ENCODE measurements at places on chromosomes 4 and X.

- no peak for DNase-seq
These were observed 15.7 kb upstream of the WDR19 start for GRCh38 chr4:39166669-39167068.

DNA sequence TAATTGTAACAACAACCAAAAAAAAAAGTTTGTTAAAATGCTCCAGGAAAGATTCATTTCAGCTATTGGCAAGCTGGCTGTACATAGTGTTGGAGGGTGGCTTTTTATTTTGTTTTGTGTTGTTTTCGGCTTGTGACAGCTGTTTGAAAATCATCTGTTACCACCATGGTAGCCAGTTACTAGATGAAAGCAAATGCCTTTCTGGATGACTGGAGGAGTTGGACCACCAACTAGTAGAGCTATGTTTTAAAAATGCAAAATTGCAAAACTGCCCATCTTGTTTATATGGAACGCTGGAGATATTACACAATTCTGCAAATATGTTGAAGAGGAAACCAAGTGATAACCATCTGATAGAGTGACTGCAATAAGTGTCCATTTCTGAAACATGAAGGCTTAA, 53.2 kb upstream of the TNIP3 start:
- no peak for DNase-seq

GRCh38 chr4:128241425-128241913, 46.1 kb downstream of the PGRMC2 start:
- DNase-seq, result no peak

GRCh38 chrX:150361070-150361776, 1.9 kb upstream of the MAMLD1 start:
- no peak for DNase-seq

DNA sequence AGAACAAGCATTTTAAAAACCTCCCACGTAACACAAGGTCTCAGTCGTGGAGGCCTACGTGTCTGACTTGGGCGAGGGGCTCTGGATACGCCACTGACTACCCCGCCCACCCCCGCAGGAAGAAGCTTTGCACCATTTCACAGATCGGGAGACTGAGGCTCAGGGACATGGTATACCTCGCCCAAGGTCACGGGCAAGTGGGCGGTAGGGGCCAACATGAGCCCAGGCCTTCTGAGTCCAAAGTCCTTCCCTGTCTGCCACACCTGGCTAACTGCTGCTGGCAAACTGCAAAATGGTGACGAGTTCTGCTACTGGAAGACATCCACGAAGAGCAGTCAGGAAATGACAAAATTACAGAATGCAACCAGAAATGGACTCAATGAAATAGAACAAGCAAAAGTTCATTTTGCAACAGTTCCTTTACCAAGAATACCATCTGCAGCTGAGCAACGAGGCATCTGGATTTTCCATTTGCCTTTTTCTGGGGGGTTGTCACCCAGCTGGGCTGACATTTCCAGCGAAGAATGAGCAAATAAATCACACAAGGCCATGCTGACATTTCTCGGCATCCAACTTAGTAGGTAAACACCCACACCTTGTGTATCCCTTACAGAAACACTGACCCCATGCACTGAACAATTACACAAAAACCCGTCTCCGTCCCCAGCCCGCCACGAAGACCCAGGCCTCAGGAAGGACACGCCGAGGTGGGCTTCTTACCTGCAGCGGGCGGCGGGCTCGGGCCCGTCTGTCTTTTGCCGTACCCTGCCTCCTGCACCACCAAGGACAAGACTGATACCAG, 70.2 kb upstream of the AFAP1 start:
- no peak for DNase-seq

DNA sequence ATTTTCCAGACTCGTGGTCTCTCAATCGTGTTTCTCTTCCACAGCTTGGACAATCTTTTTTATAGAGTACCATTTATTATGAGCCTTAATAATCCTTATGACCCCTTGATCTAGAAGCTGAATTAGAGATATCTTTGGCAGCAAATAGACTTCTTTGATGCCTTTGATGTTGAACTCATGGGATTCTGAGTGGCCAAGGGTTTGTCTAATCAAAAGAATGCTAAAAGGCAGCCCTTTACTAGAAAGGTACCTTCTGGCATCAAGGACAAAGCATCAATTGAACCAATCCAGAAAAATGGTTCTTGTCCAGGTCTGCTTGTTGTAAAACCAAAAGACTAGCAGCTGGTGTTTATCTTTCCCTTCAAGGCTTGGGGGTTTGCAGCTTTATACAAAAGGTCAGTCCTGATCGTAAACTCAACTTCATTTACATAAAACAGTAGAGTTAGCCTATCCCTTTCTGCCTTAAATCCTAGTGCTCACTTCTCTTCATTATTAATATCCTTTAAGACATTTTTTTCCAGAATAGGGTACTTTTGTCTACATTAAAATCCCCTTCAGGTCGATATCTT, 411.3 kb downstream of the FAT4 start:
- no peak for DNase-seq

- no peak for DNase-seq
These were observed 190.6 kb upstream of the SPRY1 start for GRCh38 chr4:123206016-123206415.

DNA sequence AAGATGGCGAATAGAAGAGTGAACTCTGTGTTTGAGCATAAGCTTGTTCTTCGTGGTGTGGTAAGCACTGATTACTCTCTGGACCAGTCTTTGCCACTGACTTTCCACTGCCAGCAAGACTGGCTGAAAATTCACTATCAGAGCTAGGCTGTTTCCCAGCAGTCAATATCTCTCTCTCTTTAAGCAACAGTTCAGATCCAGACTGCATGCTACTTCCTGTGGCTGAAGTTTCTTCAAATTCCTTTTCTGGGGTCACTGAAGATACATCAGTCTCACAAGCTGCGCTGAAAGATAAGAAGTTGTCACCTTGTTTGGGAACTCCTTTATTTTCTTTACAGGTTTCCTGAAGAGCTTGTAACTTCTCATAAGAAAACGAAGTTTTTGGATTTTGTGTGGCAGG, 54.0 kb upstream of the FAM120C start:
- no peak for DNase-seq

DNA sequence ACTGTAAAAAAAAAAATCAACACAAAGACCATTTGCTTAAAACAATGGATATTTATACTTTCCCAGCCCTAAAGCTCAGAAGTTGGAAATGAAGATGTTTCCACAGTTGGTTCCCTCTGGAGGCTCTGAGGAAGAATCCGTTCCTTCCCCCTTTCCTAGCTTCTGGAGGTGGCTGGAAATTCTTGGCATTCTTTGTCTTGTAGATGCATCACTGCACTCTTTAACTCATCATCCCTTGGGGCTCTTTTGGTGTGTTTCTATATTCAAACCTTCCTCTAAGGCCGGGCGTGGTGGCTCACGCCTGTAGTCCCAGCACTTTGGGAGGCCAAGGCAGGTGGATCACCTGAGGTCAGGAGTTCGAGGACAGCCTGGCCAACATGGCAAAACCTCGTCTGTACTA, 78.7 kb downstream of the VCX3A start:
- no peak for DNase-seq

- DNase-seq, result no peak
These were observed 187.6 kb upstream of the PSAPL1 start for GRCh38 chr4:7622371-7622770.

DNA sequence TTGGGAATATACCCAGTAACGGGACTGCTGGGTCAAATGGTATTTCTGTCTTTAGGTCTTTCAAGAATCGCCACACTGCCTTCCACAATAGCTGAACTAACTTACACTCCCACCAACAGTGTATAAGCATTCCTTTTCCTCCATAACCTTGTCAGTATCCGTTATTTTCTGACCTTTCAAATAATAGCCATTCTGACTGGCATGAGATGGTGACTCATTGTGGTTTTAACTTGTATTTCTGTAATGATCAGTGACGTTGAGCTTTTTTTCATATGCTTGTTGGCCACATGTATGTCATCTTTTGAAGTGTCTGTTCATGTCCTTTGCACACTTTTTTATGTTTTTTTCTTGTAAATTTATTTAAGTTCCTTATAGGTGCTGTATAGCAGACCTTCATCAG, 81.2 kb downstream of the ADAM29 start:
- no peak for DNase-seq

DNA sequence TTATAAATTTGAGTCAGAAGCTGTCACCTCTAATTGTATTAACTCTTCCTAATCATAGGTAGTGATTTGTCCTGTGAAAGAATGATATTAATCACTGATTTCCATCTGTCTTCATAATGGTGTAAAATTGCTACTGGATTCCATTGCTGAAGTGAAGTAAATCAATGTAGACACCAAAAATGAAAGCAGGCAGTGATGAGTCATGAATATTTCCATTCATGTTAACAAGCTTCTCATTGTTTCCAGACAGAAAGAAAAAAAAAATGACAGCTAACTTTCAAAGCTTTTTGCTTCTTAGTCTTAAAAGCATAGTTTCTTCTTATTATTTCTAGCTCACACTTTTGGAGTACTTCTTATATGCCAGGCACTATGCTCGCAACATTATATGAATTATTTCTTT, 21.5 kb downstream of the FAM114A1 start:
- DNase-seq, result peak; percentile 63

- no peak for DNase-seq
These were observed at the start of gene NMU for GRCh38 chr4:55635741-55636655. TSS of gene NMU (minus strand) at chr4:55636298. CDS start at chr4:55636192, 106 bp downstream.

DNA sequence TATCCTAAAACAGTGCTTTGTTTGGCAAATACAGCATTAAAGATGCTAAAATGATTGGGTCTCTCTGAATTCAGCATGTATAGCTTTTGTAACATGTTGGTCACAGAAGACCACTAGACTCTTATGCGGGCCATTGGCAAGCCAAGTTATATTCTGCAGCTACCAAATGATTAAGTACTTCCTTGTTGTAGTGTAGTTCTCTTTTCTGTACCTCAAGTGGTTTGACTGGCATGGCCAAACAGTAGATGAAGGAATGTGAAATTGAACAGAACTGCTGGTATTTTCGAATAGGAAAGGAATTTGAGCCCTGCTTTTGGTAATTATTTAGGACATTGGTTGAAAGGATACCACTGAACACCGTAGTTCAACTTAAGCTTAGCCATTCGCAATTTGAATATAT, 193.9 kb upstream of the GPC4 start:
- DNase-seq, result no peak

DNA sequence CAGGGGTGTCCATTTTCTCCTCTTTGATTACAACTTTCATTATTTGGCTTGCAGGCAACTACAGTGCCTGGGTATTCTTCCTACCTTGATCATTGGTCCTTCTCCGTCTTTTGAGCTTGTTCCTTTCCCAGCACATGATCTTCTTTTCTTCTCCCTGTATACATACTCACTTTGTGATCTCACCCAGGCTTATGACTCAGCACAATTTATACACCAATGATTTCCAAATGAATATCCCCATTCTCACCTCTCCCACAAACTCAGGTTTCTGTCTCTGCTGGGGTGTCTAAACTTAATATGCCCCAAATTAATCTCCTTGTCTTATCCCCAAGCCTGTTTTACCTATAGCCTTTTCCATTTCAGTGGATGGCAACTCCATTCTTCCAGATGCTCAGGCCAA, 19.5 kb upstream of the C4orf54 start:
- no peak for DNase-seq

DNA sequence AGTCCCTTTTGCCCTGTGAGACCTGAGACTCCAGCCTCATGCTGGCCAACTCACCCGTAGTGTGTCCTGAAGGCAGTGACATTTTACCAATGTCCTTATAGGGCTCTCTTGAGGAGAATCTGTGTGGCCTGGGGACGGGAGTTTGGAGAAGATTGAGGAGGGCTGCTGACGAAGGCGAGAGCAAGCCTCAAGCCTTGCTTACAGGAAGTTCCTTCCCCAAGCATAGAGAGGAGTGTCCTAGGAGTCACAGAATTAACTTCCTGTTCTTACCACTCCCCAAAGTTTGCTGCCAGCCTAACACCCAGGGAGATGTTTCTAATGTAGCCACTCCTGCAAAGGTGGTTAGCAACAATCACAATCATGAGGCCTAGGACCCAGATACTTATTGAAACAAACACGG, at the start of gene NXF3:
Gene NXF3, minus strand, starts transcription at position 202 of the 400 bp plus-strand sequence. Its CDS starts 120 bp downstream, at position 82.
- DNase-seq, result no peak

DNA sequence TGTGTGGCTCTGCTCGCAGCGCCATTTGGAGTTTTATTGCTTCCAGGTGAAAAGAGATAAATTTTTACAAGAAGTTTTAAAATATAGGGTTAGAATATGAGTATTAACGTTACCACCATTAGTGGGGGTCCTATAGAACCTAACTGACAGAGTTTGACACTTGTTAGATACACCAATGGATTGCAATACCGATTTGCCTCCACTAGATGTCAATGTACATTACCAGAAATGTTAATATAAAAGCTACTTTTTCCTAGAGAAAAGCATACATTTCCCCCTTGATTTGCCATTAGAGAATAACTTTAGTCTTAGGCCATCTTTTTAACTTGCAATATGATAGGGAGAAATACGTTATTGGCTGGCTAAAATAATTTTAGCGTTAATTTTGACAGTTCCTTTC, 108.4 kb downstream of the LINC00632 start:
- no peak for DNase-seq

- no peak for DNase-seq
These were observed 158.3 kb downstream of the DMD start for GRCh38 chrX:33053001-33053400.

DNA sequence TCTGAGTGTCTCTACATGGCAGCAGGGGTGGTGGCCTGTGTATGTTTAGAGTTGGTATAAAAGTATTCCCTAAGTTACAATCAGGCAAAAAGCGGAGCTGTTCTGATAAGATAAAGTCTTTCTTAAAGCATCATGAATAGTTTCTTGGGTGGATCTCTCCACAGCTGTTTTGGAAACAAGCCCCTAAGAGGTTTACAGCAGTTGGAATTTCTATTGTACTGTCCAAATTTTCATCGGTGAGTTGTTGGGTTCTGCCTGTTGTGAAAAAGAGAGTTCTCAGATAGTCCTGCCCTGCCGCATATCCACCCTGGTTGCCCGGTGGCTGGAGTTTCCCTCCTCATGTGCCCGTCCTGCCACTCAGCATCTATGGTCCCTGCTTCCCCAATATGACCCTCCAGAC, 50.1 kb downstream of the C4orf51 start:
- no peak for DNase-seq
